Muscle of leg (tissue), 16 donors: ENCODE measurements at places on chromosomes 11 and 22.

DNA sequence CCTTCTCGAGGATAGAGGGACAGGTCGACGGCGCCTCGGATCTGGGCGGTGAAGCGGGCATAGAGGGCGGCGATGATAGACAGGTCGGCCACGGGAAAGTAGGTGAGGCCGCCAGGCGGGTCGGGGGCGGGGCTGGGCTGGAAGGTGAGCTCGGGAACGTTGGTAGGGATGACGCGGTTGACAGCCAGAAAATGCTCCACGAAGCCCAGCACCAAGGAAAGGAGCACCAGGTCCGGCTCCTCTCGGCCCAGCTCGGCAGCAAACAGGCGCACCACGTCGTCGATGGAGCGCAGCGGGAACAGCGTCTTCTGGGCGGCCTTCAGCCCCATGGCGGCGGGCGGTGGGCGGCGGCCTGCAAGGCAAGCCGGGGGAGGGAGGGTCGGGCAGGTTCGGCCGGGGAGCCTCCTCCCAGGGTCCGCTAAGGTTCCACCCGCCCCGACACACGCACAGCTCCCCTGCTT, 540 bp downstream of the MEN1 start:
- DNase-seq = no peak

DNA sequence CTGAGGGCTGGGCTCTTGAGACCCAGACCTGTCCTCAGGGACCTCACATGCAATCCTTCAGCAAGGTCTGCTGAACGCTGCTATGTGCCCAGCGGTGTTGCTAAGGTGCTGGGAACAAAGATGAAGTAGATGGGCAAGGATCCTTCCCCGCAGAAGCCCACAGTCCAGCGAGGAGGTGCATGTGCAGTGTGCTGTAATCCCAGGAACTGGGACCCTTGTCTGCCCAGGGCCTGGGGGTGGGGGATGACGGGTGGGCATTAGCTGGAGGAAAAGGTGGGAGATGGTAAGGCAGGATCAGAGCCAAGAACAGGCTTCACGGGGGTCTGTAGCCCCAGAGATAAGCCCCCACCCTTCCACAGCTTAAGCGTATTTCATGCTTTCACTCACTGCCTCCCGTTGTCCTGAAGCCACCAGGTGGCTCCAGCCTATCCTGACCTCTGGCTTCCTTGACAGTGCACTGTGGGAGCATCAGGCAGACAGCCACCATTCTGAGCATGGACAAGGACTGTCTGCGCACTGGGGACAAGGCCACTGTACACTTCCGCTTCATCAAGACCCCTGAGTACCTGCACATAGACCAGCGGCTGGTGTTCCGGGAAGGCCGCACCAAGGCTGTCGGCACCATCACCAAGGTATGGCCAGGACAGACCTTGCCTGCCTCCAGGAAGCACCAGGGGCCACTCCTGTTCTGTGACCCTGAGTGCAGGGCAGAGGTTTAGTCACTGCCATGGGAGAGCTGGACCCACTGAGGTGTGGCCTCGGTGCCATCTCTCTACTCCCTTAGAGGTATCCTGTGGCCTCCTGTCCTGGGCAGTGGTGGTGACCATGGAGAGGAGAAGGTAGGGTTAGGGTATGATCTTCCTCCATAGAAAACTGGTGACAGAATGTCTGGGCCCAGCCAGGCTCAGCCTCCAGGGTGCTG, 22.0 kb downstream of the GTPBP1 start:
- no peak for DNase-seq

- no peak for DNase-seq
Observed at GRCh38 chr11:127943152-127943551, 644.2 kb downstream of the ETS1 start.

GRCh38 chr22:48335442-48336139, 1492.1 kb downstream of the BRD1 start:
- DNase-seq = no peak

DNA sequence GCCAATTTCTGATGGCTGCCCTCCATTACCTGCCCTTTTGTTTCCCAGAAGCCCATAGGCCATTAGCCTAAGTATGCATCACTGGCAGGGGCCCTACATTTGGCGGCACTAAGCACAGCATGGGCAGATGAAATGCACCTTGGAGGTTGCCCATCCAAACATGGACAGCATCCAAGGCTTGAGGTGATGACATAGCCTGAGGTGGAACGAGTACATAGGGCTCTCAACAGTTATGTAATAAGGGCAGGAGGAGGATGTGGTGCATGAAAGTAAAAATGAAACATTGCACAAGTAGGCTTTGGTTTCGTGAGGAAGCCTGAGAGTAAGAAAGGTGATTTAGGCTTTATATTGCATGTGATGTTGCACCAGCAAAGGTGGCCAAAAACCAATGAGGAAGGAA, 148.1 kb downstream of the FAM76B start:
- peak; percentile 10 for DNase-seq

DNA sequence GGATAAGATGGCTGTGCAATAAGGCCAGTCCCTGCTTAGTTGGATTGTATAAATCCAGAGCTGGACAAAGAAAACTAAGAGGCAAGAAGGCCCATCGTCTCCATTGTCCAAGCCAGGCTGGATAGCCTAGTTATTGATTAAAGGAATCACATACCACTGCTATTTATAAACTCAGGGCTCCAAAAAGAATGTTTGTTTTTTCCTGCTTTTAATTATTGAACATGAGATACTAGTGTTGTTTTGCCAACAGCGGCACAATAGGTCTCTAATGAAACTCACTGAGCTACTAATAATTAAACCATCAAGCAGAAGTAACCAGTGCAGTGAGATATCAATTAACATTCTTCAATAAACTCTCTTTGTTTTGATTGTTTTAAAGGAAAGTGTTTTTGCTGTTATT, 259.7 kb downstream of the INSC start:
- DNase-seq = no peak
